ENCODE measurements at places on chromosomes 16 and 17. TPM values are rescaled to one million over a fixed set of nuclear protein-coding genes. Genes with fewer than 3 reads are reported as not detected.

Gene MYO15A
- 1.3 TPM for total RNA-seq

GRCh38 chr16:53865494-53865863 lies 161.5 kb downstream of the FTO start:
- H3K4me3 ChIP-seq = no peak overlapping the region
- peaks cover 17% of the 10 kb centered on the region for H3K4me1 ChIP-seq
- H3K36me3 ChIP-seq = peaks cover 33% of the 10 kb centered on the region
- no peak for DNase-seq

Gene KIF22
- 40.1 TPM for total RNA-seq

Gene USP31
- total RNA-seq = 3.6 TPM

- H3K4me3 ChIP-seq = no peak overlapping the region
- no peak for DNase-seq
- H3K4me1 ChIP-seq = no peaks in the 10 kb centered on the region
- no peaks in the 10 kb centered on the region for H3K36me3 ChIP-seq
- H3K27ac ChIP-seq = no peak overlapping the region
- no peaks in the 10 kb centered on the region for H3K27me3 ChIP-seq
Measured at GRCh38 chr17:70298929-70299531, 129.7 kb downstream of the KCNJ2 start.

DNA sequence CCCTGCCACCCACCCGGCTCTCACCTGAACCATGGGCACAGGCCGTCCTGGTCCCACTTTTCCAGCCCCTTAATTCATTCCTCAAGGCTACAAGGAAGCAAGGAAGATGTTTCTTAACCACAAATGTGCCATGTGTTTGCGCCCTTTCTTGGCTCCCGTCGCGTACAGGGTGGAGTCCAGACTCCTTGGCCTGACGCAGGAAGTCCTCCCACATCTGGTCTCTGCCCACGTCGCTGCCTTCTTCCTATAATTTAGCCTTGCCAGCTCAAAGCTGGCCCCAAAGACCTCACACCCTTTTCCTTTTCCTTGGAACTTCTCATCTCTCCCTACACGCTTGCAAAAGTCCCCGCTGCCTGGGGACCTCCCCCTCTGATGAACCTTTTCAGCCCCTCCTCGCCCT lies 38.8 kb upstream of the BHLHA9 start:
- peak overlapping the region; percentile 46 for H3K4me3 ChIP-seq
- no peak for DNase-seq
- H3K27me3 ChIP-seq = peaks cover 7% of the 10 kb centered on the region
- peak overlapping the region; percentile 52 for H3K27ac ChIP-seq
- peaks cover 28% of the 10 kb centered on the region for H3K4me1 ChIP-seq

Gene KRTAP4-1
- total RNA-seq = not detected

- H3K4me1 ChIP-seq = no peaks in the 10 kb centered on the region
- peaks cover 4% of the 10 kb centered on the region for H3K27me3 ChIP-seq
- no peaks in the 10 kb centered on the region for H3K36me3 ChIP-seq
- no peak for DNase-seq
- no peak overlapping the region for H3K4me3 ChIP-seq
Measured at GRCh38 chr16:55678161-55678821, 22.5 kb downstream of the SLC6A2 start.

Gene SULT1A1
- 2.1 TPM for total RNA-seq

Gene SDR42E2
- 0.18 TPM for total RNA-seq

Gene ODAD4
- total RNA-seq = 0.56 TPM

DNA sequence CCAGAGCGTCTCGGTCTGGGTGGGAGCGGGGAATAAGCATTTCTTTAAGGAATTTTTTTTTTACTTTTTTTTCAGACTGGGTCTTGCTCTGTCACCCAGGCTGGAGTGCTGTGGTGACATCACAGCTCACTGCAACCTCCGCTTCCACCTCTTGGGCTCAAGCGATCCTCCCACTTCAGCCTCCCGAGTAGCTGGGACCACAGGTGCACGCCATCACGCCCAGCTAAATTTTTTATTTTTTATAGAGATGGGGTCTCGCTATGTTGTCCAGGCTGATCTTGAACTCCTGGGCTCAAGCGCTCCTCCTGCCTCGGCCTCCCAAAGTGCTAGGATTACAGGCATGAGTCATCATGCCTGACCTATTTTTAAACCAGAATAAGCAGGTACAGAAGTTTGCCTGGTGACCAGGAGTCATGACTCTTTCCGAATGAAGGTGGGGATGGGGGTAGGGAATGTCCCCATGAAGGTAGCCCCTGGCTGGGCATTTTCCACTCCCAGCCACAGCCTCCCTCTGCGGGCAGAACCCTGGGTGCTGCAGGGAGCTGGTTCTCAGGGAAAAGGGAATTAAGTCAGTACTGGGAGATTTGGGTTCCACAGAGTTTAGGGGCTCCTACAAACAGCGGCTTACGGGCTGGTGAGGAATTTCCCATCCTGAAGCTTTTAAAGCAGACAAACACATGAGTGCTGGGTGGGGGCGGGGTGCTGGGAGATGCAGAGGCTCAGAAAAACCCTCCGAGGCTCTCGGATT lies 48.3 kb downstream of the TBC1D16 start:
- no peak for DNase-seq
- H3K4me3 ChIP-seq = no peak overlapping the region

DNA sequence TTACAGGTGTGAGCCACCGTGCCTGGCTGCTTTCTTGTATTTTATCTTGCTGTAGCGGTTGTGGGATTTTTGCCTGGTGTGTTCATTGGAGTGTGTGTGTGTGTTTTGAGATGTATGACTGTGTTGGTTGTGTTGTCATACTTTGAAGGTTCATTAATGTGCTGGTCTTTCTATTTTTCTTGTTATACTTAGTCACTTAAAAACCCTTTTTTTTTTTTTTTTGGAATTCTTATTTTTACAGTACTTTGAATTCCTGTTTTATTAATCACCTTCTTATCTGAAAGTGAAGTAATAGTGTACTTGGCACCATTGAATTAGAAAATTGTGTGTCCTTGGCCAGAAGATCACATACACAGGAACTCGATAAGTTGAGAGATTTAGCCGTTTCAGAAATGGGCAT lies 30.2 kb downstream of the TENT4B start:
- H3K4me1 ChIP-seq = peaks cover 21% of the 10 kb centered on the region
- no peaks in the 10 kb centered on the region for H3K27me3 ChIP-seq
- H3K36me3 ChIP-seq = peaks cover 9% of the 10 kb centered on the region
- H3K4me3 ChIP-seq = no peak overlapping the region

- H3K36me3 ChIP-seq = no peaks in the 10 kb centered on the region
- peaks cover 19% of the 10 kb centered on the region for H3K4me1 ChIP-seq
- H3K4me3 ChIP-seq = no peak overlapping the region
- H3K27ac ChIP-seq = no peak overlapping the region
Measured at GRCh38 chr17:77358801-77359200, 218.0 kb downstream of the SEC14L1 start.

Gene KCNAB3
- 10.8 TPM for total RNA-seq

DNA sequence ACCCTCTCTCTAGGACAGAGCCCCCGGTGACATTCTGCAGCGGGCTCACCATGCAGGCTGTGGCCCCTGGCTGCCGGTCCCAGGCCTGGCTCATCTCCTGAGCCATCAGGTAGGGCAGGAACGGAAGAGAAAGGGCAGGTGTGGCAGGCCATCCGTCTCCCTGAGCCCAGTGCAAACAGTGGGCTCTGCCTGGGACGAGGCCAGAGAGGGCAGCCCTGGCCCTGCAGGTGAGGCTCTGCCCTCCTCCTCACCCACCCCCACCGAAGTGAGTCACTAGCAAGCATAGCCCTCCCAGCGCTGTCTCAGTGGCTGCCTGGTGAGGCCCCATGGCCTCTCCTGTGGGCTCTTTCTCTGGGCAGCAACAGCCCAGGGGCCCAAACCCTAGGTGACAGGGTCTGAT lies 14.5 kb downstream of the OTOP3 start:
- H3K27ac ChIP-seq = no peak overlapping the region
- DNase-seq = no peak
- H3K4me3 ChIP-seq = no peak overlapping the region
- H3K4me1 ChIP-seq = no peaks in the 10 kb centered on the region
- peaks cover 18% of the 10 kb centered on the region for H3K27me3 ChIP-seq
- no peaks in the 10 kb centered on the region for H3K36me3 ChIP-seq

- peaks cover 34% of the 10 kb centered on the region for H3K27me3 ChIP-seq
- no peak for DNase-seq
- H3K36me3 ChIP-seq = no peaks in the 10 kb centered on the region
Measured at GRCh38 chr17:21379080-21379711, 3.0 kb downstream of the KCNJ12 start.

GRCh38 chr17:74779948-74780400 lies 3.8 kb upstream of the NAT9 start:
- no peaks in the 10 kb centered on the region for H3K27me3 ChIP-seq
- DNase-seq = peak; percentile 40
- H3K36me3 ChIP-seq = peaks cover 11% of the 10 kb centered on the region
- peak overlapping the region; percentile 84 for H3K27ac ChIP-seq
- peak overlapping the region; percentile 48 for H3K4me3 ChIP-seq

Gene KCNG4
- not detected for total RNA-seq

Data from activated B cell treated with CpG ODN at 0.5 μM for 24 hours (primary cell).